Renal pelvis (tissue), 12 donors: ENCODE measurements at places on chromosomes 2 and 18. TPM values are rescaled to one million over a fixed set of nuclear protein-coding genes. Genes with fewer than 3 reads are reported as not detected.

DNA sequence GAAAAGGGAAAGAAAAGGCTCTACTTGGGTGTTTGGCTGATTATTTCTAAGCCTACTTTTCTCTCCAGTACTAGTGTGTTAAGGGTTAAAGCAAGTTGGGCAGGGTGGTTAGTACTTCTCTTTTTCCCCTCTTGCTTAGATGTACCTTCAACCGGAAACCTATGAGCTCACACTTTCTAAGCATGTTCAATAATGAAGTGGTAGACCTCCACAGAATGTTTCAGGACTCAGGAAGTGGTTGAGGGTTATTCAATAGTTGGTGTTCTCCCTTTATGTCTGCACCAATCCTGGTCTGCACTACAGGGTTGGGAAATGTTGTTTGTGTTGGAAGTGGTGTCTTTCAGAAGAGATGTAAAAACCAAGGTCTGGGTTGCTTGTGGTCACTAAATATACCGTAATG lies 137.1 kb downstream of the ZEB2 start:
- DNase-seq: no peak

Gene STPG4
- 0.14 TPM for polyA plus RNA-seq

- DNase-seq: no peak
Measured at GRCh38 chr18:39414009-39414700, 1848.6 kb upstream of the CELF4 start.

Gene DPYSL5
- polyA plus RNA-seq: 10.6 TPM

Gene SLC4A3
- polyA plus RNA-seq: 13.5 TPM

DNA sequence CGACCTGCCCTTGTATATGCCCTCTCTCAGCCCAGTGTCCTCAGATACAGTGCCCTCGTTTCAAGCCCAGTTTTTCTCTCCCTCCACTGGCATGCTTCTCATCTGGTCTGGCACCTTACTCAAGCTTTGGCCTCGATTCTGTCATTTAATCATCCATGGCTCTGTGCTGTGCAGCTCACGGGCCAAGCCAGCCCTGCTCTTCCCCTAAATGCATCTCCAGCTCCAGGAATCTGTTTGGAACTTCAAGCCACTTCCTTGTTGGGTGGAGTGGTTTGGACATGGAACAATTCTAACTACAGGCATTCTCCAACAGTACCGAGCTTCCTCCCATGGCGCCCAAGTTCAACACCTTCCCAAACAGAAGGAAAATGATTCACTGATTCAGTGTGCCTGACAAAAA lies 76.7 kb upstream of the ZNF397 start:
- DNase-seq: no peak
